ENCODE measurements at places on chromosomes 5 and 9.

- no peak for DNase-seq
Observed at GRCh38 chr5:67129768-67130167, 66.8 kb downstream of the CD180 start.

- DNase-seq: peak; percentile 7
Observed at GRCh38 chr5:80686757-80687156, 32.0 kb upstream of the DHFR start.

GRCh38 chr5:159854916-159855315 is 61.4 kb upstream of the ADRA1B start:
- DNase-seq: no peak

GRCh38 chr5:99900302-99900852 is 634.8 kb upstream of the FAM174A start:
- peak; percentile 12 for DNase-seq

- DNase-seq: no peak
Observed at GRCh38 chr5:75058986-75059535, 6.7 kb upstream of the GCNT4 start.

DNA sequence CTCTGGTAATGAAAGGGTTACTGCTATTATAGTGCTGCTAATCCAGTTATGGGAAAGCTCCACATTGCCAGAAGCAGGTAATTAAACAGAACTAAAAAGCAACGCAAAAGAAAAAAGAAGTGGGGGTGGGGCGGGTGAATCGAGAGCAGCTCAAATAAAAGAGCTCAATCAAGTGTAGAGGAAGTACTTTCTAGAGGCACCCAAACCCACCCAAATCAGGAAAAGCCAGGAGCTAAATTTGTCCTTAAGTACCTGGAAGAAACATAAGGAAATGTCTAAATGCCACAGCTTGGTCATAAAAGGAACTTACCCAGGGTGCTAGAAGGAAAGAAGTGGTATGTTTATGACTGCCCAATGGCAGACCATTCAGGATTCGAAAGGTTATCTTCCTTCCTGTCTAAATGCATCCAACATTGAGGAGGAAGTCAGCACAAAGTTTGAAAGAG is 2.4 kb upstream of the RNF145 start:
- DNase-seq: no peak

Data from HTR-8/SVneo (cell line).